ENCODE measurements at places on chromosomes 2 and 18.

GRCh38 chr2:221102896-221103688 is 469.0 kb downstream of the EPHA4 start:
- no peak for DNase-seq

- DNase-seq: no peak
Measured at GRCh38 chr2:192314800-192315481, 120.2 kb upstream of the TMEFF2 start.

- DNase-seq: no peak
Measured at GRCh38 chr2:179437430-179437829, 172.8 kb upstream of the SESTD1 start.

GRCh38 chr2:100875516-100876230 is 55.7 kb downstream of the NPAS2 start:
- no peak for DNase-seq

DNA sequence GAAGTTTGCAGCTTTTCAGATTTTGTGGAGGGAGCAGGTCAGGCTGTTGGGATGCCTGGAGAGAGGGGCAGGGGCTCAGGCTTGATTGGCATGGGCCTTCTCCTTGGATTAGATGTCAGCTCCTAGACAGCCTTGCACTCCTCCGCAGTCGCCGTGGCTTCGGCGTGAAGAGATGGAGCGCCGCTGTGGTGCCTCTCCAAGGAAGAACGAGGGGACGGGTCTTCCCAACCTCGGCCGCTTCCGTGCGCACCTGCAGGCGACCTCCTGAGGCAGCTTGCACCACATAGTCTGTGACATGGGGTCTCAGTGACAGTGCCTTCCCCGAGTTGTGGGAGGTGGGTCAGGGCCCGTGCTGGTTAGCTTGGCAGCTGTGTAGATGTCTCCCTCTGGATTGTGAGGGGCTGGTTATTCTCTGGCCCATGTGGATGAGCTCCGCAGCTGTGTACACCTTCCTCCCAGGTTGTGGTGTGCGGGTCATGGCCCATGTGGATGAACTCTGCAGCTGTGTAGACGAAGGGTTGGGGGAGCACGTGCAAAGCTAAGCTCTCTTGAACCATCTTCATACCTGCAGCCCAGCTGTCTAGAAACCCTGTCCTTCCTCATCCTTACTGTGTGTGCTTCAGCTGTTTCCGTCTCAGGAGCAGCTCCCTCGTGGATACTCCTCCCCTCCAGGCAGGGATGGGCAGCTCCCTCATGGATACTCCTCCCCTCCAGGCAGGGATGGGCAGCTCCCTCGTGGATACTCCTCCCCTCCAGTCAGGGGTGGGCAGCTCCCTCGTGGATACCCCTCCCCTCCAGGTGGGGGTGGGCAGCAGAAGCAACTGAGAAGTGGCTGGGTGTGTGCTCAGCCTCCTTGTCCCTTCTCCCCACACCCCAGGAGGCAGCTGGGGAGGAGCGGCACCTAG is 170.3 kb downstream of the LDLRAD4 start:
- no peak for DNase-seq

- no peak for DNase-seq
Measured at GRCh38 chr2:69060938-69061501, 48.0 kb downstream of the ANTXR1 start.

DNA sequence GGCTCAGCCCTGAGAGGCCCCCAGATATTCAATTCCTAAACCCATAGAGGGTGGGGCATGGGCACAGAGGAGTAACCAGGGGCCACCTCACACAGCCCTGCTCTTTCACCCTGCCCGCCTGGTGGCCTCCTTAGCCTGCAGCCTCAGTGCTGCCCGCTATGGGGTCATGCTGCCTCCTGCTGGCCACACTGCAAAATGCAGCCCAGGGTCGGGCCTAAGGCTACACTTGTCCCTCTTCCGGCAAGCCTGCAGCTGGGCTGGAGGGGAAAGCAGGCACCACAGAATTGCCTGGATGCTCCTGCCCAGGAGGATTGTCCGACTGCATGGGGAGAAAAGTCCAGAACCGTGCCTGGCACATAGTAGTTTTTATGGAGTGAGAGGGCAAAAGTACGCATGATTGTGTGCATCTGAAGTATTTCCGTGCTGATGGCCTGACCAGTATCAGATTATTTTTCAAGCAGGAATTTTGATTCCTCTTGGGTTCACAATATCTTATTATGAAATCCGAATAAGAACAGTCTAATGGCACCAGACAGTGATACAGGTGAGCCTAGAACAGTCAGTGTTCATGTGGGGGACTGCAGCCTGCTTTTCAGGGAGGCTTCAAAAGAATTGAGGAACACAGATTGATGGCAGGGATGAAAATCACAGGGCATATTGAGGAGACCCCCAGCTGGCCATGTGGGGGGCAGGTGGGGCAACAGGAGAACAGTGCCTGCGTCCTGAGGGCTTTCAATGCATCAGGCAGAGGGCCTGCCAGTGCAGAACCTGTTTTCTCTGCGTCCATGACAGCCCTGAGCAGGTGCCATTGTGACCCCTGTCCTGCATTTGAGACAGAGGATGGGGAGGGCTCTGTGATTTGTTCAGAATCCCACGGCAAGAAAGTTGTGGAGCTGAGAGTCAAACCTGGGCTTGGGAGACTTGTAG is 51.2 kb upstream of the ALPP start:
- peak; percentile 92 for DNase-seq

All from inflammatory macrophage treated with lipopolysaccharide for 1 hour (primary cell).